HFFc6 (cell line): ENCODE measurements at places on chromosomes 12 and 14.

DNA sequence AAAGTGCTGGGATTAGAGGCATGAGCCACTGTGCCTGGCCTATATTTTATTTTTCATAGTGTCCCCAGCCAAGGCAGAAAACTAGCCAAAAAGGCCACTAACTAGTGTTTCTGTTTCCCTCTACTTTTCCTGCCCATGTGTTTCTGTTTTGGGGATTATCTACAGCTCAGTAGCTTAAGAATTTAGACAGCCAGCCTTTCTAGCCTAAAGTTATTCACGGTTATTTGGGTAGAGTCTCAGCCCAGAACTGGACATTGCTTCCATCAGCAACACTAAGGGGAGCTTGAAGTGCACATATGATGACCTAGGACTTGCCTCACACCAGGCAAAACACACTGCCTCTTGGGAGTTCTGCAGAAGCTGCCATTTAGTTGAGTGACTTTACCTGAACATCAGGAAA lies 17.9 kb downstream of the PROX2 start:
- DNase-seq: no peak

DNA sequence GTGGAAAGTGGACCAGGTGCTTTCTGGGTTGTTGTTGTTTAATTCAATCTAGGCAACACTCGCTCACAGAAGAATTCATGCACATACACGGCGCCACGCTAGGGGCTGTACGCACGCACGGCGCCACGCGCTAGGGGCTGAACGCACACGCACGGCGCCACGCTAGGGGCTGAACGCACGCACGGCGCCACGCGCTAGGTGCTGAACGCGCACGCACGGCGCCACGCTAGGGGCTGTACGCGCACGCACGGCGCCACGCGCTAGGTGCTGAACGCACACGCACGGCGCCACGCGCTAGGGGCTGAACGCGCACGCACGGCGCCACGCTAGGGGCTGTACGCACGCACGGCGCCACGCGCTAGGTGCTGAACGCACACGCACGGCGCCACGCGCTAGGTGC lies 54.3 kb downstream of the NINJ2 start:
- DNase-seq: no peak

- DNase-seq: no peak
Measured at GRCh38 chr12:122087431-122088178, 9.0 kb downstream of the MLXIP start.

- DNase-seq: peak; percentile 21
Measured at GRCh38 chr14:54652605-54653052, 85.7 kb downstream of the SAMD4A start.

GRCh38 chr14:80923368-80923767 lies 18.2 kb downstream of the CEP128 start:
- DNase-seq: no peak

GRCh38 chr14:104150136-104151025 lies 12.0 kb downstream of the KIF26A start:
- no peak for DNase-seq

DNA sequence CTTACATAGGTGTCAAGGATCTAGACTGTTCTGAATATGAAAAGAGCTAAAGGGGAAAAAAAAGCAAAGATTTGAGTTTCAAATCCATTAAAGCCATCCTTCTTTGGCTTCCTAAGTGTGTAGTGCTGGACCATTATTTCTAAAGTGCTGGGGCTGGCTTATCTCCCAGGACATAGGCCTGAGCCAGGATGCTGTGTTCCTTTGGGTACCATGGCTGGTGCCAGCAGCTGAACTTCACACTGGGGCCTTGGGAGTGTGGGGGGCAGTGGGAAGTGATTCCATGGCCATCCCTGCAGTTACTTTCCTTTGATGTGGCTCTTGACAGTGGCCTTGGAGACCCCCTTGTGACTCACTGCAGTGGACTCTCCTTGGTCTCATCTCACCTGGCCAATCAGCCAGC lies 20.8 kb downstream of the PRMT8 start:
- no peak for DNase-seq

GRCh38 chr14:23009939-23010726 lies at the start of gene C14orf93:
Gene C14orf93, minus strand, starts transcription at chr14:23010143. Its CDS starts 11,120 bp downstream, at chr14:22999023.
- peak; percentile 43 for DNase-seq

GRCh38 chr12:15979096-15980092 lies 68.3 kb downstream of the DERA start:
- DNase-seq: peak; percentile 92

GRCh38 chr14:44910821-44911220 lies 50.9 kb downstream of the KLHL28 start:
- no peak for DNase-seq

- peak; percentile 51 for DNase-seq
Measured at GRCh38 chr14:30108975-30109700, 181.5 kb upstream of the PRKD1 start.

GRCh38 chr14:22221508-22221907 lies 367.5 kb downstream of the DAD1 start:
- peak; percentile 7 for DNase-seq

GRCh38 chr12:93050026-93050747 lies 121.1 kb upstream of the EEA1 start:
- peak; percentile 16 for DNase-seq

GRCh38 chr12:46664761-46665287 lies 161.0 kb downstream of the SLC38A4 start:
- peak; percentile 87 for DNase-seq

DNA sequence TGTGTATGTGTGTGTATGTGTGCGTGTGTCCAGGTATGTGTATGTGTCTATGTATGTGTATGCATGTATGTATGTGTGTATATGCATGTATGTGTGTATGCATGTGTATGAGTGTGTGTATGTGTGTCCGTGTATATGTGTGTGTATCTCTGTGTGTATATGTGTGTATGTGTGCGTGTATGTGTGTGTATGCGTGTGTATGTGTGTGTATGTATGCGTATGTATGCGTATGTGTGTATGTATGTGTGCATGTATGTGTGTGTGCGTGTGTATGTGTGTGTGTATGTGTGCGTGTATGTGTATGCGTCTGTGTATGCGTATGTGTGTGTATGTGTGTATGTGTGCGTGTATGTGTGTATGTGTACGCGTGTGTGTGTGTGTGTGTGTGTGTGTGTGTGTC lies 31.6 kb downstream of the CHST11 start:
- DNase-seq: no peak

- DNase-seq: no peak
Measured at GRCh38 chr12:109291117-109291516, 18.0 kb downstream of the FOXN4 start.

GRCh38 chr14:51546603-51547258 lies 105.0 kb upstream of the FRMD6 start:
- DNase-seq: no peak

- DNase-seq: no peak
Measured at GRCh38 chr12:130026608-130027176, 122.9 kb upstream of the TMEM132D start.

DNA sequence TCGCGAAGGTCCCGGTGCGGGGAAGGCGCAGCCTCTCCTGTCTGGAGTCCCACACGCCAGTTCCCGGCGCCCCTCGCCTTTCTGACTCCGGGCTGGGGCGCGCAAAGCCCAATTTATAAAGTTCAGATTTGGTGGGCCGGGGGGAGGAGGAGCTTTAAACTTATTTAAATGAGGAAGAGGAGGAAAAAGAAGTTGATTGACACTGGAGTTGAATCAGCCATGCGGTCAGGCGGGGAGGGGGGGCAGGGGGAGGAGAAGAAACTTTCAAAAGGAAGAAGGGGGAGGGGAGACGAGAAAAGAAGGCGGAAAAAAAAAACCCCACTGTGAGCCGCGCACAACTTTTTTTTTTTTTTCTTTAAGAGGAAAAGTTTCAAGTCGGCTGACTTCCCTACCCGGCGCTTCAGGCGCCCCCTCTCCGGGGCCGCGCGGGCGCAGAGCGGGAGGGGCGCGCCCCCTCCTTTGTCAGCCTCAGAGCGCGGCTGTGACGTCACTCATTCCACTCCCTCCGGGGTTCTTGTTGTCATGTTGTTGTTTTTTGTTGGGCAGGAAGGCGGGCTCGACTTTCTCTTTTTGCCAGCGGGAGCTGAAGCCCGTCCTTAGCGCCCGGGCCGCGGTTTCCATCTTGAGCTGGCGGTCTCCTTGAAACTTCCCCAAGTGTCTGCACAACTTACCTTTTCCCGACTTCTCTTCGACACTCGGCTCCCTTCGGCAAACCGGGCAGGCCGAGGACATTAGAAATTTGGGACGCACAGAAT lies at the start of gene ZFP36L1:
TSS of gene ZFP36L1 (minus strand) at position 89 of the 755 bp plus-strand sequence. CDS start 129 bp downstream, outside the sequence.
- peak; percentile 96 for DNase-seq

DNA sequence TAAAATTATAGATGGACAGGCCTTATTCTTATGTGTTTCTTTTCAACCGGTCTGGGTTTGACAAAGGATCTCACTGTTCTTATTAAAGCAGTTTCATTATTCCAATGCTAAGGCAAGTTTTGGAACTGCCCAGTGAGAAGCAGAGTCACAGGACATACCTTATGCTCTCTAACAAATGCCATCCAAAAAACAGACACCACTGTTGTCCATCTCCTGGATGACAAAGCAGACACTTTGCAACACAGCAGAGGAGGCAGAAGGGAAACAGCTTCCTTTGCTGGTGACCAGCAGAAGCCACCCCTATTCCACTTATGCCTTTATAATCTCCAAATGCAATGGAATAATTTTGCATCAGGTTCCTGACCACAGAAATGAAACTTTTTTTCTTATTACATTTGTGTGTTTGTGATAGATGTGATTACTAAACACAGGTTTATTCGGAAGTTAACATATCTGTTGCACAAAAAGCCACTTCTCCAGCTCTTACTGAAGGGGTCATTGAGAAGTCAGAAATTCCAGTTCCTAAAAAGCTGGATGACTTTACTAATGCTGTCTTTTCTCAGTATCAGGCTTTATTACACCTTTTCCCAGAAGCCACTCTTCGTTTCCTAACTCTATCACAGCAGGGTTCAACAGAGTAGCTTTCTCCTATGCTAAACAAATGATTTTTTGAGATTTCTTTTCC lies 115.6 kb downstream of the BTG1 start:
- DNase-seq: no peak

DNA sequence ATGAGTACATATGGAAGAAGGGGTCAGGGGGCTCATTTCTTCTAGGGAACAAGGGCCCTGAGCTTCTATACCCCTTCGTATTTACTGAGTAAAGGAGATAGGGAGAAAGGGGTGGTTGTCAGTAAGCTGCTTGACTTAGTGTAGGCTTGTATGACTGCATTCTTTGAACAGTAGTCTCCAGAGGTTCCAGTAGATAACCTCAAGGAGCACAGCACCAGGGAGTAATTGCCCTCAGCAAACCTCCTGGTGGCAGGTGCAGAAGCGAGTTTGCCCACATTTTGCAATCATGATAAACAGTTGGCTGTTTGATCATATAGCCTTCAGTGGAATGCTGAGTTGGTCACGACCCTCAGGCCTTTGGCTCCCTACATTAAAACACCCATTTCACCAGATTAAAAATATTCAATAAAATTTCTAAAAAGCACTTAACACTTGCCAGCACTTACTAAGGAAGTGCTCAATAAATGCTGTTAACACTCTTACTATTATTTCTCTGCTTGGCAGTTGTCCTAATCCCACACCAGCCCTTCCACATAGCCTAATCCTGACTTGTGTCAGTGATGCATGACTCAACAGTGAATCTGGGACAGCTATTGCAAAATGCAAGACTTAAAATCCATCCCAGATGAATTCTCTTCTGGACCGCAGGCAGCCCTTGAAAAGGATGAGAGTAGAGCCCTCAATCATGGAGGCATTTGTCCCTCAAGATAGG lies 3.7 kb upstream of the DHRS4L2 start:
- DNase-seq: peak; percentile 81

DNA sequence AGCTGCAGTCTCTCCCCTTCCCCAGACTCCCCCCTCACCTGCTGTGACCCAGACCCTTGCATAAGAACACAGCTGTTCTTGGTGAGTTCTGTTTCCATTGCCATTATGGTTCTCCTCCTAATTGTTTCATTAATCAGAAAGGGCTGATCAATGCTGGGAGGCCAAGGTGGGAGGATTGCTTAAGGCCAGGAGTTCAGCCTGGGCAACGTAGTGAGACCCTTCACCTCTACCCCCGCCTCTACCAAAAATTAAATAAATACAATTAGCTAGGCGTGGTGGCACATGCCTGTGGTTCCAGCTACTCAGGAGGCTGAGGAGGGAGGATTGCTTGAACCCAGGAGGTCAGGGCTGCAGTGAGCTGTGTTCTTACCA lies 17.2 kb upstream of the FAIM2 start:
- DNase-seq: no peak

GRCh38 chr12:101925361-101925760 lies 48.0 kb downstream of the DRAM1 start:
- DNase-seq: peak; percentile 98

DNA sequence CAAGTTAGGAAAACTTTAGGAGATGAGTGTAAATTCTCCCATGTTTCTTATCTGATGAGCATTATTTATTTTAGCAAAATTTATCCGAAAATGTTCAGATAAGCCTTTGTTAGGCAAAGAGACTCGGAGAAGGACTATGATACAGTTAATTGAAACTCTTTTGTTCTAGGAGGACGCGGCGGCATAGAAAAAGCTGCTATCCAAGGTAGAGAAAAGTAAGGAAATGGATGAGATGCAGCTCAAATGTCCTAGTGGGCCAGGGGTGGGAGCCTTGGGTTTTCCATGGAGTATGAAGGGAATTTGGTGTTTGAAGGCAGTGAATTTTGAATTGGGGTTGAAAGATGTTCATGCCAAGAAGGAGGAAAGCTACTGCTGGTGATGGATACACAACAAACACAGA lies 1504.5 kb downstream of the AACS start:
- DNase-seq: no peak

- no peak for DNase-seq
Measured at GRCh38 chr14:22650046-22650739, 6.0 kb upstream of the OR6J1 start.
